ENCODE measurements at places on chromosomes 1 and 21. TPM values are rescaled to one million over a fixed set of nuclear protein-coding genes. Genes with fewer than 3 reads are reported as not detected.

MMEL1 gene
- total RNA-seq = 0.54 TPM

DNA sequence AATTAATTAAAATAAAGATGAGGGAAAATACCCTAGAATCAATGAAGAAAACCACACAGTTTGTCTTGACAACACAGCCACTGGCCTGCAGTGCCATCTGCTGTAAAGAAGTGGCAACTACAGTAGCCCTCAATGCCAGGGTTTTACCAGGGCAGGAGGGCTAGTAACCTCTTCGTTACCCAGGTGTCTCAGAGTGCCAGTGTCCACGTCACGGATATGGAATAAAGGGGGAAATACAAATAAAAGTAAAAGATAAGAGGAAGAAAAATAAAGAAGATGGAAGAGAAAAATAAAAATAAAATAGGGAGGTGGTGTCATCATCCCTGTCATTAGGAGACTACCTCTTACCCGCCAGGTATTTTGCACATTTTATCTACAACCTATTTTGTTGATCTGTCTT, 14.2 kb upstream of the SLC44A3 start:
- peak; percentile 86 for DNase-seq

GRCh38 chr1:31579374-31579773, 3.1 kb downstream of the TINAGL1 start:
- no peak for DNase-seq

DNA sequence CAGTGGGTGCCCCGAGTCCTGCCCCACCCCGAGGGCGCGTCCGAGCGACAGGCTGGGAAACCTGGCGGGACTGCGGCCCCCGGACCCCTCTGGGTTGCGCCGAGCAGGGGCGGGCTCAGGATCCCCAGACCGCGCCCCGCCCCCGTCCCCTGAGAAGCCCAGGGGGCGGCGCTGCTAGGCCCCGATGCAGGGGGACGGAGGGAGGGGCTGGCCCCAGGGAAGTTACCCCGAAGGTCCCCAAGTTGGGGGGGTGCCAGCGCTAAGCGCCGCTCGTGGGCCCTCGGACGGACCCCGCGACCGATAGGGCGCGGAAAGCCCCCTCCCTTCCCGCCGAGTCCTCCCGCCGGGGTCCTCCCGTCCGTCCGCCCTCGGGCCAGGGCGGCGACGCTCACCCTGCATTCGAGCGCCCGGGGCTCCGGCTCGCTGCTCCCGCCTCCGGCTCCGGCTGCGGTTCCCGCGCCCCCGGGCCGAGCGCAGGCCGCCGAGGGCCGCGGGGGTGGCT, 414 bp downstream of the GPR153 start:
- peak; percentile 73 for DNase-seq

FMO1 gene
- not detected for total RNA-seq

ENAH gene
- 0.33 TPM for total RNA-seq

MFAP2 gene
- not detected for total RNA-seq

RHBDL2 gene
- total RNA-seq = not detected

GRCh38 chr1:110083866-110084226, 13.4 kb upstream of the ALX3 start:
- peak; percentile 67 for DNase-seq

PADI1 gene
- total RNA-seq = not detected
